Stimulated activated CD4-positive, alpha-beta T cell treated with anti-CD3 and anti-CD28 coated beads, Interleukin-1b, Interleukin-23, amount 100 ng/mL, for 1 hour (primary cell): ENCODE measurements at places on chromosomes 1 and 21.

- no peak for DNase-seq
Observed at GRCh38 chr1:32208891-32209328, at the start of gene DCDC2B. Gene DCDC2B, plus strand, starts transcription at chr1:32209089. Its CDS starts 5 bp downstream, at chr1:32209094.

DNA sequence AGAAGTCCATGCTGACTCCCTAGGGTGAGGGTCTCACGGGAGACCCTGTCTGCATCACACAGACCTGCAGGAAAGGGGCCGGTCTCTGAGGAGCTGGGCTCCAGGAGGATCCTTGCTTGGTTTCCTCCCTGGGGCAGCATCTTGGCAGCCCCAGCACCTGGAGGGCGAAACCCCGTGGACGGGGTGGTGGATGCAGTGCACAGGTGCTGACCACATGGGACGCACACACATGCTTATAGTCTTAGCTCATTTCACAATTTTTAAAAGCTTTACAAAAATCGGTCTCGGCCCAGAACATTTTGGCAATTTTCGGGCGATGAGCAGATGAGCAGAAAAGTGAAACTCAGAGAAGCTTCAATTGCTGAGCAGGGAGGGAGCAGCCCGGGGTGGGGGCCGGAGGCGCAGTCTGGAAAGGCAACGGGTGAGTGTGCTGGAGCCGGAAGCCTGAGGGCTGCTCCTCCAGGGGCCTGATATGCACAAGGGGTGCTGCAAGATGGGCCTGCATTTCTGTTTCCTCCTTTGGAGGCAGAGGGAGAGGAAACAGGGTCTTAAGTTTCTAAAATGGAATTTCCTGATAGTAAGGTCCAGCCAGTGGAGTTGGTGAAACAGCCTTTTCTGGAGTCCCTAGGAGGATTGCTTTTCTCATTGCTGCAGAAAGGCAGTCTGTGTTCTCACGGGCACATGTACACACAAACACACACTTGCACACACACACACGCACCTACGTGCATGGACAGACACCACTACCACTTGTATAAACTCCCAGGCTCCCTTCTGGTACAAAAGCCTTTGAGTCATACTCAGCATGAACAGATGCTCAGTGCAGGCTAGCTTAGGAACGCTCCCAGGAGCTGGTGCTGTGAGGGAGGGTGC is 60.6 kb downstream of the SCCPDH start:
- DNase-seq, result no peak

GRCh38 chr1:18246543-18246942 is 138.9 kb downstream of the IGSF21 start:
- DNase-seq, result no peak

- DNase-seq, result no peak
Observed at GRCh38 chr1:152506899-152507498, 3.6 kb upstream of the LCE5A start.

DNA sequence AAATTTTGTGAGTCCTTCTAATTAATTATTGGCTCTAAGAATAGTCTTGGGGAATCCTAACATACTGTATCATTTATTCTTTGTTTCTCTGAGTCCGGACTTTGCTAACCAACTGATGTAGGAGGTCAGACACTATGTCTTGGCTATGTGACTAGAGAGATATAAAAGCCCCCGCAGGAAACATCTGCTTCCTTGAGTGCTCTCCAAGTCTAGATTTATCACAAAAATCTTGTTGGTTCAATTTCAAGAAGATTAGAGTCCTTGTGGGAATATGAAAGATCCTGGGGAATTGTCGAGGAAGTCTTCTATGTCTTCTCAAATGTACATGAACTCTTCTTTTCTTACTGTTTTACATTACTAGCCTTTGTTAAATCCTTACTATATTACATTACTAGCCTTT is 1712.5 kb downstream of the NCAM2 start:
- no peak for DNase-seq

DNA sequence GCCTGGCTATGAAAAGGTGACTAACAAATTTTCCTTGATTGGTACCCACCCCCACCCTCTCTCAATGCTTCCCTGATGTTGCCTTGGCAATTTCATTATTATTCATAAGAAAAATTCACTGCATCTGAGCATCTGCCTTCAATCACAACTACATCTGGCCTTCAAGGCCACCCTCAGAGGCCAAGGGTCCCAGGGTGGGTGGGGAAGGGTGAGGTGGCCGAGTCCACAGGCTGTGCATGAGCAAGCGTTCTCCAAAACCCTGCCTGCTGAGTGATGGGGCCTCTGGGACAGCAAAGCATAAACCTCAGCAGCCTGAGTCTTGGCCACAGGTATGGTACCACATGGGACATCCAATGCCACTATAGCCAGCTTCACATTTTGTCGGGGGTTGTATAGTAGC is 198.7 kb downstream of the SLC35F3 start:
- no peak for DNase-seq
